Activated gamma-delta T cell (primary cell): ENCODE measurements at places on chromosomes 3 and 15.

DNA sequence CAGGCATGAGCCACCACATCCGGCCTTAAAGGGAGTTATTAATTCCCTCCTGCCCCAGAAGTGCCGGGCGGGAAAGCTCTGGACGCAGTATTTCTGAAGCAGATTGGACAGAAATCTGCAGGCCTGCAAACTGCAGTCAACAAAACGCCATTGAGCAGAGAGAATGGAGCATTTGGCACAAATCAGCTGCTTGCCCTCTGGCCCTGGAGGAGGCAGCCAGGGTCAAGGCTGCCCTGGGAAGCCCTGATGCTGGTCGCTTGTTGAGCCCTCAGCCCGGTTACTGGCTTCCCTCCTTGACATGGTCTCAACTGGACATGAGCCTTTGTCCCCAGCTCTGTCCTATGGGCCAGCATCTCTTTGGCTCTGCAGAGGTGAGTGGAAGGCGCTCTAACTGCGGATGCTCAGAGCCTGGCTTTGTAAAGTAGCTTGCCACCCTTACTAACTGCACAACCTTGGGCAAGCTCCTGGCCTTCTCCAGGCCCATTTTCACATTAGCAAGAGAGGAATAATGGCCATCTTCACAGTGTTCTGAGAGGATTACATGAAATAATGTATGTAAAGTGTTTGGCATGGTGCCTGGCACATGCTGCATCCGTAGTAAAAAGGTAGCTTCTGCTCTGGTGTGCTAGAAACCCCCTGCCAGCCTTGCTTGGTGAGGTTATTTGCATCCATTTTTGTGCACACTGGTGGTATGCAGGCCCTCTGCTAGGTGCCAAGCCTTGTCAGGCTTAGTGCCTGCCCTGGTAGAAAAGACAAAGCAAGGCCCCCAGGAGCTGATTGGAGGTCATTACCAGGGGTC, 4.1 kb downstream of the SEMA4B start:
- DNase-seq, result no peak

DNA sequence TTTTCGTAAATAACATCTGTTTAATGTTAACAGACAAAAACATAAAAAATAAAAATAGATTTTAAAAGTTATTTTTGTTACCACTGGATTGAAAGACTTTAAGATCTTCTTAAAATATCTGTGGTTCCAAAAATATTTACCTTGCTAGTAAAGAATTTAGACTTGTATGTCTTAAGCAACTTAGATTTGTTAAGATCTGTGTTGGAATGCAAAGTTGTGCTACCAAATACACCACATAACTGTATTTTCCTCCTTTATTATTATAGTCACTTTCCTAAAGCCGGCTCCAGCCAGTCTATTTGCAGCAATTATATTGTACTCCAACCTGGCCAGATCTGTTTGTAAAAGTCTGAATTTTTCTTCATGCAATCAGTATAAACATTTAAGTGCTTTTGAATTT, 63.7 kb downstream of the SPRED1 start:
- no peak for DNase-seq

DNA sequence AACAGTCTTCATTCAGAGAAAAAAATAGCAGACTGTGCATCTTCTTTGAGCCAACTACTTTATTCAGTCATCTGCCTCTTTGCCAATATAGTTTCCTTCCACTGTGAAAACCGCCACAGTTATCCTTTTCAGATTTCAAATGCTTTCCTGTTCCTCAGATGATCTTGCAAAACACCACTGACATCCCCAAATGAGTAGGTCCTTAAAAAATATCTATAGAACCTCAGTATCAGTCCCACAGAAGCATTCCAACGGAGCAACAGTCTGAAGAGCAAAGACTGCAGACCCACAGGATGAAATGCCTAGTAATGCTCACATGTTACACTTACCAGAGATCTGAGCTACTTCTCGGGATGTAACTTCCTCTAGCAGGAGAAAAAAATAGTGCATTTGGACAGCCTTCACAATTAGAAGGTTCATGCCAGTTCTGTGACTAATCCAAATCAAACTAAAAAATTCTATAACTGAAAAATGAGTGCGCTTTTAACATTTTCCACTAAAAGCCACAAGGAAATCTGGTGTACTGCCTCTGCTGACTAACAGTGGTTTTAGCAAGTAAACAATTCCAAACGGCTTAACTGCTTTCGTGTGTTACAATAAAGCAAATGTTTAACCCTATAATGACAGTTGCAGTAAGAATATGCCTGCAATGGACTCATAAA, at the start of gene ANKRD28:
ANKRD28 (minus strand) TSS at position 338 of the 662 bp plus-strand sequence. CDS start 1,458 bp downstream, outside the sequence.
- no peak for DNase-seq

GRCh38 chr3:4409415-4409814, 57.7 kb downstream of the SUMF1 start:
- DNase-seq, result no peak

GRCh38 chr3:67602816-67603215, 51.6 kb downstream of the SUCLG2 start:
- no peak for DNase-seq

DNA sequence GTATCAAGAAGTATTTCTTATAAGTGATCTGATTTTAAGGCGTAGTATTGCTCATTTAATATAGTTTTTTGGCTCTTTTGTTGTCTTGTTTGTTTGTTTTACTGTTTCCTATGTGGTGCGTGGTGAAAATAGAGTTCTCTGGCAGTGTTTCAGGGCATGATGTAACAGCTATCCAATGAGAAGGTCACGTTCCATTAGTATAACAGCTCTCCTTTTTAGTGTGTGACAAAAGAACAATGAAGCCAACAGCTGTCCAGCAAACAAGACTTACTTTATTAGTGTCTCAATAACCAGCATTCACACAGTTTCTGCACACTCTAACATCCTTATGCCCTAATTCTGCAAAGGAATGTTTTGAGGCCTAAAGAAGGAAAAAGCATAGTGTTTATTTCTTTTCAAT, 127.9 kb downstream of the SLC25A26 start:
- no peak for DNase-seq

DNA sequence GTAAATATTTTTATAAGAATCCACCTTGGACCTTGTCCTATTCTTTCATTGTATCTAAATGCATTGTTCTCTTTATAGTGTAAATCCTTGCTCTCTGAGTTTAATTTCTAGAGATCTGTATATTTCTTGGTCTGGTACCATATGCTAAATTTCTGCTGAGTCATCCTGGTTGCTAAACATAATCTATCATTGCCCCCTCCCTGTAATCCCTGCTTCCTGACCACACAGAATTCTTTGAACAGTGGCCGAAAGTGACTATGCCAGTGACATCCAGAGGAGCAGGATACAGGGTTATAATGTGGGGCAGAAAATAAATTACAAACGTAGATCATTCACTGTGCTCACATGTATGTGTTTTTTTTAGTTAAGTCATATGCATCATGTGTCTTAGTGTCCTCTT, 143.1 kb downstream of the DIPK2A start:
- DNase-seq, result no peak

DNA sequence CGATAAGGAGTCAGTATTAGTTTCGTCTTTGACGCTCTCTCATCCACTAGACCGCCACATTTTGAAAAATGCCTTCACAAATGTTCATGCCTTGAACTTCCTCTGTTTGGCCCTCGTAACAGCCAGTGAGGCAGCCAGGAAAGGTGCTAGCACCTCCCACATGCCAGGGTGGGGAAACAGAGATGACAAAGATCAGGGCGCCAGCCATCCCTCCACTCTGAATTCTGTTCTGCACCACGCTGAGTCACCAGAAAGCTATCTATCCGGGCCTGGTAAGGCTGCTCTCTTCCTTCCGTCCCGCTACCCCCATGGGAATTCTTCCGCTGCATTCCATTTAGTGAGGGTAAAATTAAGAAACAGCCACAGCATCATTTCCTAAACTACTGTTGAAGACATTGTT, 31.3 kb upstream of the BCL2L10 start:
- DNase-seq, result no peak

GRCh38 chr3:107387555-107387954, 10.3 kb downstream of the CCDC54 start:
- DNase-seq, result no peak

DNA sequence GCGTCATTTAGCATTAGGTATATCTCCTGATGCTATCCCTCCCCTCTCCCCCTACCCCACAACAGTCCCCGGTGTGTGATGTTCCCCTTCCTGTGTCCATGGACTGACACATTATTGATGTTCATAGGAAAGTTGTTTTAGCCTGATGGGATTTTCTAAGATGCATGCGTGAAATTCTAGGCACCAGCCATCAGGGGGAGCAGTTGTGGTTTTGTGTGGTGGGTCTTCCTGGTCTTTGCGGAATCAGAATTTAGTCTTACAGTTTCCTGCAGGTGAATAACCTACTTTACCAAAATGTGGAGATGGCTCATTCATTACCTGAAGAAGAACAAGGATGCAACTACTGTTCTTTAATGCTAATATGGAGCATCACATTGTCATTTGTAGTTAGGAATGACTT, 455.0 kb upstream of the THBS1 start:
- no peak for DNase-seq

- DNase-seq, result no peak
Measured at GRCh38 chr3:138987181-138987580, 18.9 kb downstream of the PRR23A start.

GRCh38 chr3:153633407-153633806, 471.4 kb downstream of the RAP2B start:
- no peak for DNase-seq

DNA sequence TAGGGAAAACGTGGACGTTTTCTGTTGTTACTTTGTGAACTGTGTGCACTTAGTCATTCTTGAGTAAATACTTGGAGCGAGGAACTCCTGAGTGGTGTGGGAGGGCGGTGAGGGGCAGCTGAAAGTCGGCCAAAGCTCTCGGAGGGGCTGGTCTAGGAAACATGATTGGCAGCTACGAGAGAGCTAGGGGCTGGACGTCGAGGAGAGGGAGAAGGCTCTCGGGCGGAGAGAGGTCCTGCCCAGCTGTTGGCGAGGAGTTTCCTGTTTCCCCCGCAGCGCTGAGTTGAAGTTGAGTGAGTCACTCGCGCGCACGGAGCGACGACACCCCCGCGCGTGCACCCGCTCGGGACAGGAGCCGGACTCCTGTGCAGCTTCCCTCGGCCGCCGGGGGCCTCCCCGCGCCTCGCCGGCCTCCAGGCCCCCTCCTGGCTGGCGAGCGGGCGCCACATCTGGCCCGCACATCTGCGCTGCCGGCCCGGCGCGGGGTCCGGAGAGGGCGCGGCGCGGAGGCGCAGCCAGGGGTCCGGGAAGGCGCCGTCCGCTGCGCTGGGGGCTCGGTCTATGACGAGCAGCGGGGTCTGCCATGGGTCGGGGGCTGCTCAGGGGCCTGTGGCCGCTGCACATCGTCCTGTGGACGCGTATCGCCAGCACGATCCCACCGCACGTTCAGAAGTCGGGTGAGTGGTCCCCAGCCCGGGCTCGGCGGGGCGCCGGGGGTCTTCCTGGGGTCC, at the start of gene TGFBR2:
TGFBR2 (plus strand) TSS at position 301 of the 731 bp plus-strand sequence; CDS start at position 584, 283 bp downstream.
- DNase-seq, result peak; percentile 69

GRCh38 chr15:75170711-75171341, 30.9 kb upstream of the C15orf39 start:
- DNase-seq, result no peak

DNA sequence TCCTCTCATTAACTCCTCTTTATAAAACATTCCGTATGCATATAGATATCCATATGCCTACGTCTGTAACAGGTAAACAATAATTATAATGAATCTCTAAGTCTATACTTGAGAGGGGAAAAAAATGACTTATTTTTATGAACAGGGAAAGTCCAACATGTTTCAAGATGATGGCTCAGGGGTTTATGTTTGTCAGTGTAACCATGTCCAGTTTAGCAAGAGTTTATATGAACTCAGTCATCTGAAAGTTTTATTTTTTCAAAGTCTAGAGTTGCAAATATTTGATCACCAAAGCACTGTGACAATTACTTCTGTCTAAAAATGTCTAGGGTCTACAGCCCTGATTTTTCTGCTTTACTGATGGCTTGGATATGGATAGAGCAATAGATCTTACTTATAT, 559.4 kb upstream of the KCNMB2 start:
- no peak for DNase-seq

- no peak for DNase-seq
Measured at GRCh38 chr3:140809316-140809715, 131.5 kb downstream of the TRIM42 start.

DNA sequence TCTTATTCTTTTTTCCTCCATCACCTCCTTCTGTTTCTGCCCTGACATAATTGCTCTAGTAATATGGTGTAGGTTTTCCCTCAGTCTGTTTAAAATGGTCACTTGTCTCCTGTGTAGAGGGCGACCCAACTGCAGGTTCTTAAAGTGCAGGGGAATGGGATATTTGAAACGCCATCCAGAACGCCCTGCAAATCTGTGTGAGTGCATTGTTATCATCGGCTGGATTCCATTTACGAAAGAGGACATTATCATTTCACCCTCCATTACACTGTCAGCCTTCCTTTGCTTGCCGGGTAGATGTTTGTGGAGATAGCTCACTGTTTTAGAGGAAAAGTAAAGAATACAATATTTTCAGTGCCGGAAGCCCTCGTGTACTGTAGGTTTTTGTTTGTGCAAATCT, 354.0 kb downstream of the LRTM1 start:
- no peak for DNase-seq

GRCh38 chr3:123546133-123546755, 38.6 kb downstream of the HACD2 start:
- DNase-seq, result no peak

GRCh38 chr3:48402281-48402732, 27.6 kb downstream of the PLXNB1 start:
- DNase-seq, result no peak

- no peak for DNase-seq
Measured at GRCh38 chr3:133970916-133971315, 58.8 kb downstream of the SLCO2A1 start.

GRCh38 chr3:31565288-31565687, 32.6 kb downstream of the STT3B start:
- DNase-seq, result no peak

DNA sequence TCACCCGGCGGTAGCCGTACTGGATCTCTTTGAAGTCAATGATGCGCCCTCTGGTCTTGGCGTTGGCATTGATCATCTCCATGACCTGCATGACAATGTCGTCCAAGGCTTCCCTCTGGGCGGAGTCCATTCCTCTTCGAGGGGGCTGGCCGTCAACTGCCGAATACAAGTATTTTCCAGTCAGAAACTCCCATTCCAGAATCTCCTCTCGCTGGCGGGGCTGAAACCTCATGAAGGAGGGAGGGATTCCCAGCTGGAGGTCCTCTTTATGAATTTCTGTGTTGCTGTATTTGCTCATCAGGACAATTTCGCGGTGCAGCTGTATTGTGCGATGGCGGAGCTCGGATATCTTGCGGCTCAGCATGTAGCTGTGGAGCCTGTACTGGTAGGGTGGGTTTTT, 73.4 kb downstream of the CHSY1 start:
- DNase-seq, result no peak

GRCh38 chr15:69224383-69224782, 63.9 kb downstream of the GLCE start:
- DNase-seq, result no peak

GRCh38 chr3:103794656-103795055, 1359.8 kb downstream of the ZPLD1 start:
- no peak for DNase-seq

DNA sequence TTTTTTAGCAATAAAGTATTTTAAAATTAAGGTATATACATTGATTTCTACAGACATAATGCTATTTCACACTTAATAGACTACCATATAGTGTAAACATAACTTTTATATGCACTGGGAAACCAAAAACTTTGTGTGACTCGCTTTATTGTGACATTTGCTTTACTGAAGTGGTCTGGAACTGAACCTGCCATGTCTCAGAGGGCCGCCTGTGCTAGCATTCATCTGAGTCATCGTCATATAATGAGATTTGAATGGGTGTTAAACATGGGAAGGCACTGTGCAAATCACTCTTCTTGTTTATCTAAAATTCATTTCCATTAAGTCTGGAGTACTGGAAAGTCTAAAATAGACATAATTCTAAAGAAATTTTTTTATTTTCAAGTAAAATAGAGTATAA, 12.9 kb downstream of the EIF2AK4 start:
- DNase-seq, result no peak

- DNase-seq, result no peak
Measured at GRCh38 chr3:149512073-149512782, 37.7 kb downstream of the TM4SF4 start.
